NCI-H1930 (cell line): ENCODE measurements at places on chromosomes 5 and 9.

- DNase-seq: no peak
These were observed 120.8 kb upstream of the SLC27A6 start for GRCh38 chr5:128844354-128844923.

DNA sequence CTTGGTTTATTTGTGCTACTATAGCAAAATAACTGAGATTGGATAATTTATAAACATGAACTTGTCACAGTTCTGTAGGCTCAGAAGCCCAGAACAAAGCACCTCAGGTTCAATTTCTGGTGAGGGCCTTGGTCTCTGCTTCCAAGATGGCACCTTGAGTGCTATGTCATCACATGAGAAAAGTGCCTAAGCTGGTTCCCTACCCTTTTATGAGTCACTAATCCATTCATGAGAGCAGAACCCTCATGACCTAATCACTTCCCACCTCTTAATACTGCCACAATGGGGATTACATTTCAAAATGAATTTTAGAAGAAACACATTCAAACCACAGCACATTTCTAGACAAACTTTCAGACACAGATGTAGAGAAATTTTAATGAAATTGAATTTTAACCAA, 98.2 kb upstream of the PRSS3 start:
- DNase-seq: no peak

DNA sequence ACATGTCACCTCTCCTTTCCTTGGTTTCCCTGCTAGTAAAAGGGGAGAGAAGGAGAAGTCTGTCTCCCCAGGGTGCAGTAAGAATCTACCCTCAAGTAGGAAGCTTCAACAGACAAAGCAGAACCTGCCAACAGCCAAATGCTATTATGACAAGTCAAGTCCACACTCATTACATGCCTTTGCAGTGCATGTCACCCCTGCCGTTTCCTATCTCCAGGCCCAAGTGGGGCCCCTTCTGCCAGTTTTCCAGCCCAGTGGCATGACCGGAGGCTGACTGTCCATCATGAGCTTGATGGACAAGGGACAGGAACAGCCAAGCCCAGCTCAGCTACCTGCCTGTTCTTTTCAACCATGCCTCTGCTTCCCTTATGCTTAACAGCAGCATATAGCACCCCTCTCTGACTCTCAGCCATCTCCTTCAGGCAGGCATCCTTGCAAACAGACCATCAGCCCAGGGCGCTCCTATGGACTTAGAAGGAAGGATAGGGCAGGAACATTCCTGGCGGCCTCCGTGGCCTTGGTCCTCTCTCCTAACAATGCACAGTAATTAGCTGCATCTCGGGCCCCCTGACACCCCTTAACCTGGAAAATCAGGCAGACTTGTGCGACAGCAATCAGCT, 107.2 kb upstream of the RAD23B start:
- DNase-seq: no peak

DNA sequence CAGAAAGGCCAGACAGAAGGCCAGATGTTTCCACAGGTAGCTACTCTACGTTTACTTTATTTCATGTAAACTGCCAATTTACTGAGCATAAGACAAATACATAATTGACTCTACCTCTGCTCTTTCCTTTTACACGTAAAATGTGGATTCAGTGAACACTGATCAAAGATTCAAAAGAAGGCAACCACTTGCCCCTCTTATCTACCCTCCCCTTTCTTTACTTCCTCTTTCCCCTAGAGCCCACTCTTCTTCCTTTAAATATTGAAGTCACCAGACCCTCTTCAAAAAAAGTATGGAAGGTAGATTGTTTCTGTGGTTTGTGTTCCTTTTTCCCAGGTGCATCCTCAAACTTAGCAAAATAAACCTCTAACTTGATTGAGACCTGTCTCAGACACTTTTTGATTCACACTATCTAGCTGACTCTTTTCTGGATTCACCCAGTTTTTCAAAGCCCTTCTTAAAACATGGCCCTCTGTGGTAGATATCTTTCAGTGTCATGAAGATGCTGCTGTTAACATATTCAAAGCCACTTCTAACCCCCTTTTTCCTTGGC, 6.7 kb downstream of the FAM114A2 start:
- DNase-seq: no peak

DNA sequence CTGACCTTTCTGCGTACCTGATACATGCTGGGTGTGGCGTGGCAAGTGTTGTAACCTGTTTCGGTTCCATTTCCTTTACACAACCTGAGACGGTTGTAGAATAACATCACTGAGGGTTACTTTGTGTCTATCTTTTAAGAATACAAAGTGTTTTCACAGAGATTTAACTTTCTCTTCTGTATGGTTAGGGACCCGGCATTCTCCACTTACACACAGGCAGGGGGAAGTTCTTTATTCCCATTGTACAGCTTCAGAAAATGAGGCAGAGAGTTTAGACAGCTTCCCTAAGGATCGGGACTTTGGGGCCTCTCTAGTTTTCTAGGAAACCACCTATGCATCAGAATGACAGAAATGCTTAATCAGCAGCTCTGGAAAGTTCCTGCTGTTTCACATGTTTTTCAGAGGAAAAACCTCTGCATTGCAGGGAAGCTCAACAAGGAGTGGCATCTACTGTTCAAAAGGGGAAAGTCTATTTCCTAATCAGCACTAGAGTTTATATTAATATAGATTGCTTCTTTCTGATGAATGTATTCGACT, 41.3 kb downstream of the CAST start:
- no peak for DNase-seq

GRCh38 chr9:127166111-127166510, 43.7 kb upstream of the ANGPTL2 start:
- no peak for DNase-seq

DNA sequence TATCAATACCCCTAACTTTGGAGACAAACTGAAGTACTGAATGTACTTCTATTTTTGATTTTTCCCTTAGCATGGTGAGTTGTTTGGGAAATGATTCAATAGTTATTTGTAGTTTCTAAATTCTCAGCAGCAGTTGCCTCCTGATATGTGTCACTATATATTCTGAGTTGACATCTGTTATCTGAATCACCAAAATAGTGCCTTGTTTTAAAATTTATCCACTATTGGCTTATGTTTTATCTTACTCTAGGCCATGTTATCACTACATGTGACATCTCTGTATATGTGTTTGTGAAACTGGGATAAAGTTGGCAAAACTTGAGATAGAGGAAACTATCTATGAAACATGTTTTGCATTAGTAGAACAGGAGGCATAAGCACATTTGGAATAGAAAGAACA, 317.6 kb downstream of the TLE4 start:
- no peak for DNase-seq

DNA sequence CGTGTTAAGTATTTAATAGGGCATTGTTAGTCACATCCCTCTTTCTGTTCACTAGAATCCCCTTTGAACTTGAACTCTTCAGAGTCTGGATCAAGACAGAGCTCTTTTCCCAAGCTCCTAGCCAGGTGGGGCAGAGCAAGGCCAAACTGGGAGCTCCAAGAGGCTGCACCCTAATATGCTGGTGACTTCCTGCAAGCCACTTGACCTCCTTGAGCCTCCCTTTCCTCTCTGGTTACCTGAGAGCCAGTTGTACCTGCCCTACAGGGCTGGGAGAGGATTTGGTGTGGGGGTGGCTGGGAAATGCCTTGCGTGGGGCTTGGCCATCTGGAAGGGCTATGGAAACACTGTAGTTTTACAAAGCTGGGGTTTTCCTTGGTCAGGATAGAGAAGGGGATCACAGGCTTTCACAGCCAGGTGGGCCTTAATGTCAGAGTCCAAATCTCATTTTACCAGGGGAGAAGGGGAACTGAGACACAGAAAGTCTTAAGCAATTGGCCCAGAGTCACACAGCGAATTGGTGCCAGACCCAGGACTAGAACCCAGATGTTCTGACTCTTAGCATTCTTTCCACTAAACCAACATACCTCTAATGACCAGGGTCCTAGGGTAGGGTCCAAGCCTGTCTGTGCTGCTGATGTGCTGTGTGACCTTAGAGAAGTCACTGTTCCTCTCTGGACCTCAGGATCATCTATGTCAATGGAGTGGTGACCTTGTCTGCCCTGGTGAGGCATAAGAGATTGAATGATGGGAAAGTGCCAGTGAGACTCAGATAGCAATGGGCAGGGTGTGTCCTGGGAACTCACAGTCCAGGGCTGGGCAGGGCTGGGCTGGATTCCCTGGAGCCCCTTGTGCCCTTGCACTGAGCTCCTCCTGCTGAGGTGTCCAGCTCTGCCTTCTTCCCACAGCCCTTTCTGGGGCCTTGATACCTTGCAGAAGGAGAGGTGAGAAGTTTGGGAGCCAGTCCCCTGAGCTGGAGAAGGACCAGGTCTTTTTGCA, 35.8 kb downstream of the GSN start:
- DNase-seq: no peak

GRCh38 chr9:22452415-22453010, 5.9 kb downstream of the DMRTA1 start:
- DNase-seq: no peak

DNA sequence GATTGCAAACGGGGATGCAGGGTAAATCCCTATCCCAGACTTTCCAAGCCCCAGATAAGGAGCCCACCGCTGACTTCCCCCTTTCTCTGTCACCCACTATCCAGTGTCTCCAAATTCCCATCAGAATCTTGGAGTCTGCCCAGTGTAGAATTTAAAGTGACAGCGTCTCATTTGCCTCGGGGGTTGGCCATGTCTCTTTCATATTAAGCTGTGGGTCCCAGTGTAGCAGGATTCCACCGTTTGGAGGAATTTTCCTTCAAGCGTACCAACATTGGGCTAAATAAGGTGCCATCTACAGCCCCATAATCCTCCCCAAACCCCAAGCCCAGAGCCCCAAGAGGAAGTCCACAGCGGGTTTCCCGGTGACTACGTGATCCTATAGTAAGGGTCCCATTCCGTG, 1.1 kb downstream of the BRINP1 start:
- DNase-seq: no peak

- no peak for DNase-seq
These were observed 2380.4 kb downstream of the MAT2B start for GRCh38 chr5:165885623-165886350.

DNA sequence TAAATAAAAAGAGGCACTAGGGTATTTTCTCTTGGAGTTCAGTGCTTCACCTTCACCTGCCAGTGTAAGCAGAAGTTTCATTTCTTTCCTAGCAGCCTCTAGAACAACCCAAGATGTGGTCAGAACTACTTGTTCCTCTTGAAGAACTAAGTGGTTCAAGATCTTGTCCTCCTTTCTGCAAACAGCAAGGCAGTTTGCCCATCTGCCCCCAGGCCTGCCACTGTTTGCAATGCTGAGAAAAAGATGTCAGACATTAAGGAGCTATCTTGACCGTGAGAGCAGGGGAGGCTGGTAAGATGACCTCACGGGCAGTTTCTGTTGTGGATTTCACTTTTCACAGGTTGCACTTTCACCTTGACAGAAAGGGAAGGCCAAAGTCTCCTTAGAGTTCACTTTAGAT, 52.0 kb upstream of the KLF4 start:
- DNase-seq: no peak

GRCh38 chr9:76818271-76818670, 54.0 kb downstream of the PCA3 start:
- no peak for DNase-seq

DNA sequence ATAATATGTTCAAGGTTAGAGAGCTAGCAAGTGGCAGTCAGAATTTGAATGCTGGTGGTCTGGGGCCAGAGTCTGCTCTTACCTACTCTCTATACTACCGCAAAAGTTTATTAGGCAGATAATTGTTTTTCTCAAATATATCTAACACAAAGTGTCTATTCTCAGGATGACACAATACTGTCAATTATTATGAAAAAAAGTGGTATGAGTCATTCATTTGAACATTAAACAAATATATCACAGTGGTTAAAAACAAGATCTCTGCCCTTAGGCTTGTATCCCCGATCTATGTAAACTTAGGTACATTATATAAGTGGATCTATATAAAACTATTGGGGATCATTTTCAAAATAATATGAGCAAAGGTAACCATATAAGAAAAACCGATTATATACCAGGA, 354.9 kb downstream of the CETN3 start:
- no peak for DNase-seq

DNA sequence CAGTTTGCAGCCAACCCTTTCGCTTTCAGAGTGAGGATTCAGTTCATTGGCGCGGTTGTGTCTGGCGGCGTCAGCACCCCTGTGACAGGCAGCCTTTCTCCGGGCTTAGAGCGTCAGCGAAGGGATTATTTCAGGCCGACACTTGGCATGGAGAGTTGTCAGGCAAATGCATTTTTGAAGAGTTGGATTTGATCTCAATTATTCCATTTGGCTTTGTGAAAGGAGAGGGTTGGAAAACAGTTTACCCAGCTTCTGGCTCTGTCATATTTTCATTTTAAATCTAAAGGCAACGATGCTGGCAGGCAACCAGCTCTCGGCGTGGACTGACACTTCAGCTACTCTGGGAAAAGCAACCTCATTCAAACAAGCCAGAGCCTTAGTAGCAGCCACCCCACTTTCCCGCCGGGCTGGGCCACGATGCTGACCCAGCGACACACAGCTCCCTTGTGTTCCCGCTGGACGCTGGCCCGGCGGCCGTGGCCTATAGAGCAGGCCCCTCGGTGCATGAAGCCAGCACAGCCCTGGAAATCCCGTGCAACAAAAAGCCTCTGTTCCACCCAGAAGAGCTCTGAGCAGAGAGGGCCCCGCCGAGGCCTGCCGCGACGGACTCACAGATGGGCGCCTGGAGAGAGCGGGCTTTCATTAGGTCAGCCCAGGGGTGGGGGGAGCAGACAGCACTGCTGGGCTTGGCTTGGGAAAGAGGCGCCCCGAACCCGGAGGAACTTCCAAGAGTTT, 28.9 kb upstream of the LPCAT1 start:
- no peak for DNase-seq

GRCh38 chr9:72564479-72565281, 43.3 kb downstream of the TMC1 start:
- no peak for DNase-seq

- DNase-seq: no peak
These were observed 213.4 kb upstream of the ADAMTSL1 start for GRCh38 chr9:18260521-18260920.

- peak; percentile 57 for DNase-seq
These were observed 552 bp downstream of the TMEM141 start for GRCh38 chr9:136791516-136792276.

GRCh38 chr5:40648150-40648549, 31.6 kb upstream of the PTGER4 start:
- no peak for DNase-seq

- no peak for DNase-seq
These were observed 11.1 kb downstream of the FTMT start for GRCh38 chr5:121862801-121863200.

- DNase-seq: no peak
These were observed 96.2 kb downstream of the PLK2 start for GRCh38 chr5:58363461-58364249.

DNA sequence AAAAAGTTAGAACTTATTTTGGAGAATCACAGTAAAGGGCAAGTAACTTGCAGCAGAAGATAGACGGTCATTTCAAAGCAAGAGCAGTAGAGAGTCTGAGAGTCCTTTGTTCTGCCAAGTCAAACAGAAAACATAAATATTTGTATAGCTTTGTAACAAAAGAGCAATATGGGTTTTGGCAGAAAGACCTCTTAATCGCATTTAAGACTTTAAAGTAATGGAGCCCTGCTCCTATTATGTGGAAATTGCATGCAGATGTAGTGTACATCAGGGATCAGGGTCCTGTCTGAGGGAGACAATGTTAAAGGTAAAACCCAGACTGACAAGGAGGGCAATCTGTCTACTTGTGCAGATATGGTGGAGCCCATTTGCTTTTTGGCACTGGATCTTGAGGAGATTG, 87.2 kb downstream of the PGM5 start:
- no peak for DNase-seq
